ENCODE measurements at places on chromosomes 1 and 21.

- no peak for DNase-seq
These were observed 57.4 kb downstream of the ARID4B start for GRCh38 chr1:235270625-235271024.

DNA sequence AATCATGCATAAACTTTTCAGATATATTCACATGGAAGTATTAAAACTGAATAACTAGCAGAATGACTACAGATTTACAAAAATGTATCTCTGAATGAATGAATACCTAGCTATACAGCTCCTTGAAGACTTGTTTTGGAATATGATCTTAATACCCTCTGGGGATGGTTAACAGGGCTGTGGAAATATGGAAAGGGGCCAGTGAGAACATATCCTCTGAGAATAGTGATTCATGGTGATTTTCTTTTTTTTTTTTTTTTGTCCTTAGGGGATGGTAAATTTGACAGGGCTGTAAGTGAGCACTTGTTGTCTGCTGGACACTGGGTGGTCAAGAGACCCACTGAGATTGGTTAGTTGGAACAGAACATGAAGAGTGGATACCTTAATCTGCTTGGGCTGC, 80.7 kb upstream of the HP1BP3 start:
- DNase-seq = no peak

DNA sequence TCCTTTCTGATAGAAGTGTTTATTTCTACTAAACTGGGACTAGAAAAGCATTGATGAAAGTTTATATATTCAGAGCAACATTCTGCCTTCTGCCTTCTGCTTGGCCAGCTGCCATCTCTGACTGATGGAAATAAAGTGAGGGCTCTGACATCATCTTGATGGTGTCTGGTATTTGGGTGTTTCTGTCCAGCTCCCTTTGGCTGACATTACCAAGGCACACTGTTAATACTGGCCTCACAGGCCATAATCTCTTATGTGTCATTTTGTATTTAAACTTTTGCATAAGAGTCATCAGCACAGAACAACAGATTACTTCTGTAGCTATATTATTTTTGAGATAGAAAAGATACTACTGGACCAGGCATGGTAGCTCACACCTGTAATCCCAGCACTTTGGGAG, 216.9 kb downstream of the RYR2 start:
- no peak for DNase-seq

DNA sequence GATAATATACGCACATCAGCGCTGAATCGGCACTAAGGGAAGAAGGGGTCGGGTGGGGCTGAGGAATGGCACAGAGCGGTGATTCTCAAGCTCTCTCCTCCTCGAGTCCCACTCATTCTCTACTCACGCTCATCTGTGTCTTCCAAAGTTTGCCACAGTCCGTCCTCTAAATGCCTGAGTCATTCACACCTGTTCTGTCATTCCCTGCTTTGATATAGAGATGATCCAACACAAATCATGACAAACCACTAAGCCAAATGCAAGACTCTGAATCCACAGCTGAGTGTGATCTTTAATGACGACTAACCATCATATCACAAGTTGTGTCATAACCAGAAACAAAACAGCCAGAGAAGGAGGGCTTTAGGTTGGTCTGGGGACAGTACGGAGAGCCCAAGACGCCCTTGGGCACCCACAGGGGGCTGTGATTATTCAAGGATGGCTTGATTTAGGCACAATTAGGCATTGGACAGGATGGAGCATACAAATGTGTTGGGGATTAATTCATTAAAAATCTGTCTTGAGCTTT, 501.5 kb downstream of the KIF26B start:
- DNase-seq = no peak

DNA sequence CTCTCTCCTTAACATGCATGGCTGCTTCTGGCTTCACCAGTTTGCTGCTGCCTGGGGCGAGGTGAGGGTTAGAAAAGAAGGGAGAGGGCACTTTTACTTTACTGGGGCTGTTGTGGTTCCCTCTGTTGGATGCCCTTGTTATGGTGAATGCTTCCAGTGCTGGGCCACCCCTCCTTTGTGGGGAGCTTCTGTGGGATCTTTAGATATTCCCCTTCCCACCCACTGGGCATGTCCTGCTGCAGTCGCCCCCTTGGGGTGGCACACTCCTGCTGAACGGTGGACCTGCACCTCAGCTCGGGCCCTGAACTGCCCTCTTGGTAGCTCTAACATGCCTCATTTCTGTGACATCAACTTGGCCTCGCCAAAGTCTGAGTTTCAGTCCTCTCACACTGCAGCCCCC, 6.0 kb downstream of the TNN start:
- no peak for DNase-seq

DNA sequence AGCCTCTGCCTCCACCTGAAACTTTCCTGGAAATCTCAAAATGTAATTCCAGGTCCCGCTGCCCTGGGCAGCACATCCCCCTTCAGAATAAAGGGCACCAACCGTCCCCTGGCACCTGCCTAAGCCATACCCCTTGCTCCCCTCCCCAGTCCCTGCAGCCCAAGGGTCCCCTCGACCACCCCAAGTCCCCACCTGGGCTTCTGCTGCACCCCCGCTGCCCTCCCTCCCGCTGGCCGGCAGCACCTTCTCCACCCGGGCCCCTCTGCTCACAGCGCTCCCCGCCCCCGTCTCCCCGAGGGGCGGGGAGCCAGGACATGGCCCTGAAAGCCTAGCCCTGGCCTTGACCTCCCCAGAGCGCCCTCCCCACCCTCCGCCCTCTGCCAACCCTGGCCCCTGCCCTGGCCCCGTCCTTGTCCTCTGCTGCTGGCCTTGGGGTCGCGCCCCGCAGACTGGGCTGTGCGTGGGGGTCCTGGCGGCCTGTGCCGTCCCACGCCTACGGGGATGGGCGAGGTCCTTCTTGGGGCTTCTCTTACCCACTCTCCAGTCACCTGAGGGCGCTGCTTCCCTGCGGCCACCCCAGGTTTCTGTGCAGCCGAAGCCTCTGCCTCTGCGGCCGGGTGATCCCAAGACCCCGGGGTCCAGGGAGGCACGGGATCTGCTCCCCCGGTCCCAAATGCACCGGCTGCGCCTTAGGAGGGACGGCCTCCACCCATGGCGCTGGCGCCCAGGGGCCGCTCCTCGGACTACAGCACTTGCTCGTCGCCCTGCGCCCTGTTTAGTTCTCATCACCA, 41.7 kb downstream of the WDR4 start:
- peak; percentile 43 for DNase-seq

- DNase-seq = no peak
These were observed 1.7 kb downstream of the TRABD2B start for GRCh38 chr1:47995306-47996050.

- peak; percentile 36 for DNase-seq
These were observed 38.2 kb downstream of the H3-3A start for GRCh38 chr1:226100436-226101391.

DNA sequence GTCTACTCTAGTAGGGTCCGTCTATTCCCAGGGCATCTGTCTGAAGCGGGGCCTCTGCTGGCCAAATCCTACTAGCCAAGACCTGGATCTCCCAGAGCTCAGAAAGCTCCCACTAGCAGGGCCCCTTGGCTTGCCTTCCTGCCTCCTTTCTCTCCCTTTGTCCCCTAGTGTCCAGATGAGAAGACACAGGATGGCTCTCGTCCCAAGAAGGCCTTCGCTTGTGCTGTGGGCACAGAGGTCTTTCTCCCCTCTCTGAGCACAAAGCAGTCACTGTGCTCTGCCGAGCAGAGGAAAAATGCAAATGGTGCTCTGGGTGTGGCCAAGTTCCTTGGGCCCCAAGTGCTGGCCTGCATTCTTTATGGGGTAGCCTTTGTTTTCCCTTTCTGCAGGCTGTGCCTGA, 13.0 kb upstream of the GPR137B start:
- DNase-seq = no peak

GRCh38 chr1:150931773-150932172, 5.6 kb downstream of the SETDB1 start:
- no peak for DNase-seq

DNA sequence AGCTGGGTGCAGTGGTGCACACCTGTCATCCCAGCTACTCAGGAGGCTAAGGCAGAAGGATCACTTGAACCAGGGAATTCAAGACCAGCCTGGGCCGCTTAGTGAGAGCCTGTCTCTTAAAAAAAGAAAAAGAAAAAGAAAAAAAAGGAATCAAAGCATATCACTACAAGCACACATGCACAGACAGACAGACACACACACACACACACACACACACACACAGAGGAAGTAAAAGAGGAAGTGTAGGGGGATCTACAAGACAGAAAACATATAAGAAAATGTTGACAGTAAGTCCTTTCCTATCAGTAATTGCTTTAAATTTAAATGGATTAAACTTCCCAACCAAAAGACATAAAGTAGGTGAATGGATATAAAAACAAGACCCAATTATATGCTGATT, 180.3 kb downstream of the FAF1 start:
- no peak for DNase-seq

GRCh38 chr1:155591770-155592169, 18.2 kb upstream of the MSTO1 start:
- peak; percentile 39 for DNase-seq

DNA sequence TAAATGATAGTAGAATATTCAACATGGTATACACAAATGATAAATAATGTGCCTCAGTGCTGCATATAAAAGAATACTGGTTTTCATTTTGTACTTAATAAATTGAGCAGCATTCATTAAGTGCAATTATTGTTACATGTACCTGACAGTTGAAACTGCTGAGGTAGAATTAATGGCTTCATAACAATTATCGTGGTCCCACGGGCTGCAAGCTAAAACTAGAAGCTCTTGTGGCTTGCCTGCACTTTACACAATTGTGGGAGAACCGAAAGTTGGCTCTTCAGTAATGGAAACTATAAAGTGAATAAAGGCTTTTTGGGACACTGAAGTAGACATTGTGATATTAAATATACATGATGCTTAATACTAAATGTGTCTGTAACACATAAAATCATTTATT, 23.2 kb downstream of the INSL5 start:
- no peak for DNase-seq

DNA sequence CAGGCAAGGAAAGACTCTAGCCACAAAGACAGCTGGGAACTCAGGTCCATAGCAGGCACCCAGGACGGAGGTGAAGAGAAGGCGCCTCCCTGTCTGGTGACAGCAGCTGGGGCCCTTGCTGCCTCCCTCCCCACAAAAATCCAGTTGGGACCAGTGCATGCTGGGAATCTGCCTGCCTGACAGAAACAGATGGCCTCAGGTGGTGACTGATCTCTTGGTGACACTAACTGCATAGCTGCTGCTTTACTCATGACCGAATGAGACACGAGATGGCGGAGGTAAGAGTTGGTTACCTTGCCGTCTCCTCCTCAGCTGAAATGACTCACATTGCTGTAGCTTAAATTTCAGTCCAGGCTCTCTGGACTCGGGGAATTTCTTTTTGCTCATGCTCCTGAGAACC, 130.3 kb downstream of the FGGY start:
- DNase-seq = no peak

DNA sequence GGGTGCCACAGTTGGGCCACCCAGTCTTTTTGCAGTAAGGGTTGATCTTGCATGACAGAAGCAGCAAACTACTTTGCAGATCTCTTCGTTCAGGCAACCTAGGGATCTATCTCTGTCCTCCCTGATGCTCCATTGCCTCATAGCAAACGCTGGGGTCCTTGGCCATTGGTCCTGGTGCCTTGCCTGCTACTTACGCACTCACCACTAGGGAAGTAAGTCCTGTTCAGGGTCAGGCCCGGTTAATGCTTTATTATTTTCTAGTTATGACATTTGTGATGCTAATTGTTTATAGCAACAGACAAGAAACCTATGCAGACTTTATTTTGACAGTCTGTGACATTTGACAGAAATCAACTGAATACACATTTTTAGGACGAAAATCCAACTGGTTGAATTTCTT, 326.5 kb upstream of the FMN2 start:
- DNase-seq = peak; percentile 40

DNA sequence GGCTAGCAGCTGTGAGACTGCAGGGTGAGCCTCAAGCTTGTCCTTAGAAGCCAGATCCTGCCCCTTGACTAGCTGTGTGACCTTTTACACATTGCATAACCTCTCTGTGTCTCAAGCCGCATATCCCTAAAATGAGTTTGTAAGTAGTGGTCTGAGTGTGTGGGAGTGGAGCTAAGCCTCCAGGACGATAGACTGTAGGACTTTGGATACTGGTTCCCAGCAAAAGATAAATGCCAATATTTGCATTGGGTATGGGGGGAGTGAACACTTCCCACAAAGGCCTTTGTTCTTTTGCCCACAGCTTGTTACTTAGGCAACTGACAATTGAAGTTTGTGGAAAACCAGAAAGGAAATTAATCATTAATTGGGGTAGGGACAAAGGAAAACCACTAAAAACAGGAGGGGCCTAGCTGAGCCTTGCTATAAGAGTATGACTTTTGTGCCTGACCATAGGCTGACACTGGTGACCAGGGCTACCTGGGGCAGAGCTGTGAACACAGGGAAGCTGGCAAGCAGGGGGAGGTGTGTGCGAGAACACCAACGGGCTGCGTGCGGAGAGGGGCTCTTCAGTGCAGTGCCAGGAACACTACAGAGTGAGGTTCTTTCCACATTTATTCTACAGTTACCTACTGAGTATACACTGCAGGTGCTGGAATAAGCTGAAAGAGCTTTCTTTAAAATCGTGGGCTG, 102.4 kb upstream of the ETV3 start:
- no peak for DNase-seq

DNA sequence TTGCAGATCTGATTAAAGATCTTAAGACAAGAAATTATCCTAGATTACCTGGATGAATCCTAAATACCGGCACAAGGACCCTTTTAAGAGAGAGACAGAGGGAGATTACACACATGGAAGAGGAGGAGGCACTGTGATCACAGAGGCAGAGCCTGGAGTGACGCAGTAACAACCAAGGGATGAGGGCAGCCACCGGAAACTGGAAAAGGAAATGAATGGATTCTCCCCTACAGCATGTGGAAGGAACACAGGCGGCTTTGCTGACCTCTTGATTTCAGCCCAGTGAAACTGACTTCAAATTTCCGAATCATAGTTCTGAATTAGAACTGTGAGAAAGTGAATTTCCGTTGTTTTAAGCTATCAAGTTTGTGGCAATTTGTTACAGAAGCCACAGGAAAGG, 50.2 kb upstream of the IVNS1ABP start:
- DNase-seq = no peak

DNA sequence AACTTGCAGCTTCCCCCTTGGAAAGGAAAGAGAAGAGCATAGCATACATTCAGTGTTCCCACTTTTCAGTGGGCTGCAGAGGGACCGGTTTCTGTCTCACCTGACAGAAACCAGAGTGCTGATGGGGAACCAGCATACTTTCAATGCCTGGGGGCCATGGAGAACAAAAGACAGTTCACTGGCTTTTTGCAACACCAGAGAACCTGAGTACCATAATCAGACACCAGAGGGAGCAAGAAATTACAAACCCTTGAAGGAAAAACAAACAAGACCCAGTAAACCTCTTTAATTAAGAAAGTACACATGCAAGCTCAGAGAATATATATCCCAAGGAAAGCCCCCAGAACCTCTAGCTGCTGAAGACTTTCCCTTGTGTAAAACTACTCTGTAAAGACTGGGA, 51.1 kb downstream of the CSMD2 start:
- DNase-seq = no peak

- no peak for DNase-seq
These were observed 20.4 kb downstream of the SLC25A33 start for GRCh38 chr1:9559673-9560072.

DNA sequence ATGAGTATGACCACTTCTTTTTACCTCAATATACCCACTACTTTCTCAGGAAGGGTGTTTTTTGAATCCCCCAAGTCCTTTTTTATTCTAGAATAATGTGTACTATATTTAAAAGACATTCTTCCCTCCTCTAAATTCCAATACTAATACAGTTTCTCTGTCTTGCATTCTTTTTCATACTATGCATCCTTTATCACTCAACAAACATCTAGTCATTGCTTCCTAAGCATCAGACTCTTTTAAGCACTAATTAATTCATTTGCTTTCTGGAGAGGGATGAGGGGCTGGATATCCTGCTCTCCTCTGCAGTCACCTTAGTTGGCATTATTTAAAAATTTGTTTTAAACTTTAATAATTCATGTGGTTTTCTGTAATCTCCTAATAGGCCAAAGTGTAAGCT, 838.8 kb downstream of the KCNT2 start:
- DNase-seq = no peak

Measured in D341Med (cell line).